ENCODE measurements at places on chromosomes 1 and 21.

DNA sequence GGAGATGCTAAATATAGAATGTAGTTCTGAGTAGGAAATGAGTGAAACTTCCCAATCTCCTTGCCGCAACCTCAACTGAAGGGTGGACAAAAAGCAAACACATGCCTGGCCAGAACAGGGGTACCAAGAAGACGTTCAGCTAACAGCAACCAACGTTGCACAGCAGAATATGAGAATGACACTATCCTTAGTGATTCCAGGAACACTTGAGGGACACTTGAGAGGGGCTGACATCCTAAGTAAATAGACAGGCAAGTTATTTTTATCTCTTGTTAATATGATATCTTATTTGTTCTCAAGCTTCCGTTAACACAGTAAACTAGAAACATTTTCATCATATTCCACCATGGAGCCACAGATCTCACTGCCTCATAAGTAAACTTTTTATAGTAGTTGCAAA is 908 bp downstream of the KRTAP19-1 start:
- DNase-seq, result no peak

DNA sequence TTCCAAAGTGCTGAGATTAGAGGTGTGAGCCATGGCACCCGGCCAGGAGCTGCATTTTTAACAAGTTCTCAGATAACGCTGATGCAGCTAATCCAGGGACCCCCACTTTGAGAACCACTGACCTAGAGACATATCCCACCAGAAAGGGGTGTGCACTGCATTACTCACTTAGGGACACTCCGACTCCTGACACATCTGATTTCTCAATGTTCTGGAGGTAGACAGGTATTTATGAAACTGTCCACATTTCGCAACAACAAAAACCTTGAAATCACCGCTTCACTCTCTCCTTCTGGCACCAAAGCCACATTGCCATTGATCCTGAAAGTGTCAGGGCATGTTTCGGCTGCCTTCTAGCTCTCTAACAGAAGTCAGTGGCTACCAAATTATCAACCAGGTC is 23.2 kb upstream of the CAMTA1 start:
- no peak for DNase-seq

GRCh38 chr1:154822717-154823116 is 47.4 kb downstream of the KCNN3 start:
- no peak for DNase-seq

DNA sequence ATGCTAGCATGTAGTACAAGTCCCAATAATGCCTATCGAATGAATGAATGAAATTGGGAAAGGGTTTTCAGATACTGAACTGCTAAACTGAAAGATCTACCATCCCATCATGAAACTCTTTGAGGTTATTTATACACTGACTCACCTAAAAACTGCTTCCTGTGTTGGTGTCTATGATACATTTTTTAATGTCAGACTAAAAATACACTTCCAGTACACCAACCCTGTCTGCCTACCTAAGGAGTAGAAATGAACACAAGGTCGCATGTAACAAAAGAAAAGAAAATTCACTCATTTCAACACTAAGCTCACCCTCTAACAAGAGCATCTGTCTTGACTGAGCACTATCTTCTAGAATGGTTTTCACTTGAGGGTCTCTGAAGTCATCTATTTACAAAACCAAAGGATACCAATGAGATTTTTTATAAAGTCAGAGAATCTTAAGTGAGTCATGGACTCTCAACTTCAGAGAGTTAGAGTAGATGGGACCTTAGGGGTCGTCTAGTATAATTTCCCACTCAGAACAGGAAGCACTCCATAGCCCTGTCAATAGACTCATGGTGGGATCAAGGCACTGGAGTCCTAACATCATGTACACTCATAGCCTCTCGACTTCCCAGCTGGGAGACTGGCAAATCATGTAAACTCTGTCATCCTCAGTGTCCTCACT is 53.4 kb downstream of the WLS start:
- no peak for DNase-seq

DNA sequence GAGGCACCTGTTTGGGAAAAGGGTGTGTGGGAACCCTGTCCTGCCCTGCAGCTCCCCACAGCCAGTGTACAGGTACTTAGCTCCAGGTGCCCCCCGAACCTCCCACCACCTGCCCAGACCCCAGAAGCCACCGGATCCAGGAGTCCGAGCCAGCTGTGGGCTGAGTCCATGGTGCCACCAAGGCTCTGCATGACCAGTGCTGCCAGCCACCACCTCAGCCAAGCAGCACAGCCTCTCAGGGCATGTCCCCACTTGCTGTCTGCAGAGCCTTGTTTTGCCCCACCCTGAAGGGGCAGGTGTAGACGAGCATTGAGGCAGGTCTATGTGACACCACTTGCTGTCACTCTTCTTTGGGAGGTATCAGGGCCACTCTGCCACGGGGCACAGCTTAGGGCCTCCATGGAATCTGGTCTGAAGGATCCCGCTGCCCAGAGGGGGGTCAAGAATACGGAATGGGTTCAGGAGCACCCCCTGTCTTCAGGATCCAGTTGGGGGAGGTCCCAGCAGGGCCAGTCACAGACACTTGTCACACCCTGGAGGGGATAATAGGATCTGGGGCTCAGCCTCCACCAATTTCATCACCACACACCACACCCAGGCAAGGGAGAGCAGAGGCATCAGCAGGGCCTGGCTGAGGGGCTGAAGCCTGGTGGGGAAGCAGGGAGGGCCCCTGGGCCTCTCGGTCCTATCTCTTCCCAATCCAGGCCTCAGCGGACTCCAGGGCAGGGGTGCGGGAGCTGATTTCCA is 27.7 kb downstream of the ARHGEF19 start:
- DNase-seq, result no peak

GRCh38 chr1:44073528-44073927 is 42.3 kb upstream of the SLC6A9 start:
- peak; percentile 14 for DNase-seq

DNA sequence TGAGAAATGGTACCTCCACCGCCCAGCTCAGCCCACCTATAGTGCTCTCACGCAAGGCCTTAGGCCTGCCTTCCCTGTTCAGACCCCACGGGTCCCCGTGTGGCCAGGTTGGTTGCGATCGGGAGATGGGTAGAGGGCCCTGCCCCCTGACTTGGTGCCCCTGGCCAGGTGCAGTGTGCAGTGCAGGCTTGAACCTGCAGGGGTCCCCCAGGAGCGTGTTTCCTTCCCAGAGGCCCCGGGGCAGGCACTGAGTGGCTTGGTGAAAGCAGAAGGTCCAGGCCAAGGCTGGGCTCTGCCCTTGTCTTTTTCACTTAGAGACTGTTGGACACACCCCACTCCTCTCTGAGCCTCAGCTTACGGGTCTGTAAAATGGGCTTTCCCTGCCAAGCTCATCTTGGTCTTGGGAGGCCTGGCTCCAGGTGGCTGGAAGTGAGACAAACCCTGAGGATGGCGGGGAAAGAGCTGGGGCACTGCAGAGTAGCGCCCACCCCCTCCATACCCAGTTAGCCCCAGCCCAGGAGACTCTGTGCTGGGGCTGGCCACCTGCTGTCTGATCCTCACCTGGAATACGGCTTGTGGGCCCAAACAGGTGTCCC is 9.3 kb upstream of the HES5 start:
- DNase-seq, result peak; percentile 6

GRCh38 chr1:4650481-4650880 is 3.9 kb upstream of the AJAP1 start:
- DNase-seq, result no peak

- no peak for DNase-seq
These were observed 2.8 kb downstream of the CERS2 start for GRCh38 chr1:150971583-150972416.

- DNase-seq, result no peak
These were observed 85.4 kb upstream of the CD53 start for GRCh38 chr1:110787328-110788071.

- DNase-seq, result no peak
These were observed 159.3 kb downstream of the TSEN15 start for GRCh38 chr1:184210862-184211261.

DNA sequence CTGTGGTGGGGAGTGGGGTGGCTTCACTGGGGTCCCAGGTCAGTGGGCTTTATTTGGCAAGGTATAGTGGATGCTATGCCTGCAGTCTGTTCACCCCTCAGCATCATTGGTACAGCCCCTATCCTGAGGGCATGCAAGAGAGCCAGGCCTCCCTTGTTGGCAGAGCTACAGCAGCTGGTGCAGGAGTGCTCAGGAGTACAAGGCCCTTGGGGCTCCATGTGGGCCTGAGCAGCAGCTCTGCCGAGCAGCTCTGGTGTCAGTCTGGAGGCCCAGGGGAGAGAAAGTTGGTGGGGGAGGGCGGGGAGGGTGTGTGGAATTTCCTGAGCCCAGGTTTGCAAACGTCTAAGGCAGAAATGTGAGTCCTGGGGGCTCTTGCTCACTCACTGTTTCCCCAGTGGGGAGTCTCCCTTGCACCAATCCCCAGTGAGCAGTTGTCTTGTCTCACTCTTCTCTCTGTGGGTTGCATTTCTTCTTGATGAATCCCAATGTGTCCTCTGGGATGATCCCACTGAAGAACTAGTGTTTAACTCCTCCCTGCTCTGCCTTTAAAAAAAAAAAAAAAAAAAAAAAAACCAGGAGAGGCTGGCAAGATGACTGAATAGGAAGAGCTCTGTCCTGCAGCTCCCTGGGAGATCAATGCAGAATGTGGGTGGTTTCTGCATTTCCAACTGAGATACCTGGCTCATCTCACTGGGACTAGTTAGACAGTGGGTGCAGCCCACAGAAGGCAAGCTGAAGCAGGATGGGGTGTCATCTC is 39.5 kb upstream of the CYP4X1 start:
- DNase-seq, result no peak

GRCh38 chr21:34154878-34155277 is 81.5 kb downstream of the MRPS6 start:
- DNase-seq, result no peak

- peak; percentile 72 for DNase-seq
These were observed 745 bp downstream of the RCSD1 start for GRCh38 chr1:167630568-167631385.

GRCh38 chr21:46545363-46545762 is 59.5 kb downstream of the S100B start:
- no peak for DNase-seq

DNA sequence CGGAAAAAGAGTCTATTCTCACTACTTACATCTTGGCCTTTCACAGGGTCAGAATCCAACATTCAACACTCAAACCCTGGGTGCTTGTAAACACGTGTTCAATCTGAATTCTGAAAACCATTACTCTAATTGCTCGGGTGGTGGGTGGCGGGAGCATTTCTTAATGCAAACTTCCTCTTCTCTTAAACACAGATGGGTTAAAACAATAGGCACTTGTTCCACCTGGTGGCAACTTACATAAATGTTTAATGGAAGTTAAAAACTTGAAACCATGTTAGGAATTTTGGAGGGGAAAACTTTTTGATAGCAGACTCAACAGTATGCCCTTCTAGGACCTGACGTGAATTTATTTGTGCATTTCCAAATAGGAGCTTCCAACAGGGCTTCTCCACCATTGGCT is 23.4 kb upstream of the TDRD10 start:
- peak; percentile 88 for DNase-seq

DNA sequence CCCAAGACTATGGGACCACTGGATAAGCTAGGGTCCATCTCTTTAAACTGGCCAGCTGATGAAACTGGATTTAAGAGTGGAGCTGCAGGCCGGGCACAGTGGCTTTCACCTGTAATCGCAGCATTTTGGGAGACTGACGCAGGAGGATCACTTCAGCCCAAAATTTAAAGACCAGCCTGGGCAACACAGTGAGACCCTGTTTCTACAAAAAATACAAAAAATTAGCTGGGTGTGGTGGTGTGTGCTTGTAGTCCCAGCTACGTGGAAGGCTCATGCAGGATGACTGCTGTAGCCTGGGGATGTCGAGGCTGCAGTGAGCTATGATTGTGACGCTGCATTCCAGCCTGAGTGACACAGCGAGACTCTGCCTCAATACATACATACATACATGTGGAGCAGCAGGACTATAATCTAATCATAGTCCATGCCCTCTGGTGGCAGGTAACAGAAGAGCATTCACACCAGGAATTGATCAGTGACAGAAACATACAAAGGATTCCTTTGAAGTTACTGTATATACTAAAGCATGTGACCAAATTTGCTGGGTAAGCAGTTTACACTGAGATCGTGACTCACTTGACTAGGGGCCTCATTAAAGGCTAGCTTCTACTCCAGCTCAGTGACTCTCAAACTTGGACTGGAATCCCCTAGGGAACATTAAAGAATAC is 101.5 kb upstream of the SLFNL1 start:
- DNase-seq, result peak; percentile 35

- DNase-seq, result no peak
These were observed 33.0 kb downstream of the DSCAM start for GRCh38 chr21:40813918-40814317.

GRCh38 chr1:19311503-19311930 is 427 bp downstream of the AKR7A2 start:
- no peak for DNase-seq

DNA sequence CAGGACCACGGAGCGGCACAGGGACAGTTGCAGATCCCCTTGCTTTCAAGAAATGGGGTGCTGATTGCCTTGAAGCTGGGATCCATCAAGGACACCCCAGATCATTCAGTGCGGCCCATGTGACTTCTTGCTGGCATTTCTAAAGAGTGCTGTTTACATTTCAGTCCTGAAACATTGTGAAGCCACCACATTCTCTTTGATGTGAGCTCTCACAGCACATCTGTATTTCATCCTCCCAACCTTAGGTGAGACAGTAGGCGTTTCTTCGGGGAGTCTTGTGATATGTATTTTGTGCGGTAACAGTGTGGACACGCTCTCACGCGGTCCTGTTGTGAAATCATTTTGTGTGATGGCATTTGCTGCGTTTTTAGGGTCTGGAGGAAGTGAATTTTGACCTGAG is 57.2 kb downstream of the CACHD1 start:
- DNase-seq, result no peak

DNA sequence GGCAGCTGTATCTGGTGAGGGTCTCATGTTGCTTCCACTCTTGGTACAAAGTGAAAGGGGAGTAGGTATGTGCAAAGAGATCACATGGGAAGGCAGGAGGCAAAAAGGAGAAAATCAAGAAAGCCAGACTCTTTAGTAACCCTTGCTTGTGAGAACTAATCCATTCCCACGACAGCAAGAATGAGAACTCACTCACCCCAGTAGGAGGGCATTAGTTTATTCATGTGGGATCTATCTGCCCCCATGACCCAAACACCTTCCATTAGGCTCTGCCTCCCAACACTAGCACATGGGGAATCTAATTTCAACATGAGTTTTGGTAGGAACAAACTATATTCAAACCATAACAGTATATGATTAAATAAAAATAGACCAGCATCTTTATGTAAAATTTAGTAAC is 57.6 kb downstream of the ZNHIT6 start:
- DNase-seq, result no peak

GRCh38 chr1:82366689-82367088 is 566.0 kb downstream of the ADGRL2 start:
- DNase-seq, result no peak

GRCh38 chr1:9822897-9823692 is 670 bp downstream of the CLSTN1 start:
- DNase-seq, result peak; percentile 41

Data from suppressor macrophage treated with lipopolysaccharide for 1 hour (primary cell).